Peyer's patch (tissue), 4 donors: ENCODE measurements at places on chromosomes 16 and 17.

DNA sequence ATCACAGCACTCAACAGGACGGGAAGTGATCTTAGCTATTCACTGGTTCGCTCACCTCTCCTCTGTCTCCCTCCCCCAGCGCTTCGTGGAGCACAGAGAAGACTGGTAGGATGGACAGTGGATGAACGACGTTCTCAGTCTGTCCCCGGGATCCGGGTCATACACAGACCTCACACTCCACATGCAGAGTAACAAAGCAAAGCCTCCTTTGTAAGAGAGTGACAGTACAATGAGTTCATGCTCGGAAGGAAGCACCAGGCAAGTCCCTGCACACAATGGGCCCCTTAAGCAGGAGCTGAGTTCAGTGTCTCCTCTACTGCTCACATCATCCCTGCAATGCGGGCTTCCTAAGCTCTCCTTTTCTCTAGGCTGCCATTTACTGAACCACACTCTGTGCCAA is 356.9 kb downstream of the C16orf95 start:
- no peak for DNase-seq

DNA sequence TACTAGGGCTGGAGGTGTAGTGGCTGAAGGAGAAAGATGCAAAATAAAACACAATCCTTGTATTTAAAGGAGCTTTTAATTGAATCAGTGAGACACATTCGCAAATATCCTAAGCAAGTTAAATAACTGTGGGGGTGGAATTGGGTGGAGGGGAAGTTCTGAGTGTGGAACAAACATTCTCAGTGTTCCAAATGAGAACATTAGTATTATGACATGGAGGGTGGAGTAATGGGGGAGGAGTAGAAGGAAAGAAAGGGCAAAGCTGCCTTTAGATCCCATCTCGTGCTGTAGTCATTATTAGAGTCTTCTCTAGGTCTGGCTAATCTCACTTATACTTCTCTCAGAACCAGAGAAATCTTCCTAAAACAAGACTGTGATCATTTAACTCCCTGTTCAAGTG is 169.7 kb downstream of the ANKFN1 start:
- DNase-seq, result no peak

DNA sequence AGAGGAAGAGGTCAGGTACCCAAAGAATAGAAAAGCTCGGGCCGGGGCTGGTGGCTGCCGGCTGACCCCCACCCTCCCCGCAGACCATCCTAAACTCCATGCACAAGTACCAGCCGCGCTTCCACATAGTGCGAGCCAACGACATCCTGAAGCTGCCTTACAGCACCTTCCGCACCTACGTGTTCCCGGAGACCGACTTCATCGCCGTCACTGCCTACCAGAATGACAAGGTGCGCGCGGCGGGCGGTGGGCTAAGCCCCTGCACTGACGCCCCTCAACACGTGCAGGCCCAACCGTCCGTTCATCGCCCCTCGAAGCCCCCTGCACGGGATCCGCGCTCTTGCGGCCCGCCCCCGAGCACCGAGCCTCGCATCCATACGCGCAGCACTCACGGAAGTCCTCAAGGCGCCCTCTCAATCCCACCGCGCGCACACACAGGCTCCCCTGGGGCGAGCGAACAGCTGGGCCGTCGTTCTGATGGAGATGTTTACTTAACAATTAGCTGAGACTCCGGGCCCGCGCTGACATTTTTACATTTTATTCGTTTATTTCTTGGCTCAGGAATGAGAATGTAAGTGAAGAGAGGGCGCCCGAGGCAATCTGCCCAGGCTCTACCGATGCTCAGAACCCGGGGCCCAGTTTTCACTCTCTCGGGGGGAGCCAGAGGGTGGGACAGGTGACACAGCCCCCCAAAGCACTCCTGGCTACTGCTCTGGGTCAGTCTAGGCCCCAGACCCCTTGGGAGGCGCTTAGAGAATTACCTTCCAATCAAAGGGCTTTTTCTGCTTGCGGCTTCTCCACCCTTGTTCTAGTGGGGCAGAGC is 3.5 kb downstream of the TBX2 start:
- DNase-seq, result no peak

GRCh38 chr16:77211880-77212740 is 12.9 kb downstream of the SYCE1L start:
- peak; percentile 78 for DNase-seq

DNA sequence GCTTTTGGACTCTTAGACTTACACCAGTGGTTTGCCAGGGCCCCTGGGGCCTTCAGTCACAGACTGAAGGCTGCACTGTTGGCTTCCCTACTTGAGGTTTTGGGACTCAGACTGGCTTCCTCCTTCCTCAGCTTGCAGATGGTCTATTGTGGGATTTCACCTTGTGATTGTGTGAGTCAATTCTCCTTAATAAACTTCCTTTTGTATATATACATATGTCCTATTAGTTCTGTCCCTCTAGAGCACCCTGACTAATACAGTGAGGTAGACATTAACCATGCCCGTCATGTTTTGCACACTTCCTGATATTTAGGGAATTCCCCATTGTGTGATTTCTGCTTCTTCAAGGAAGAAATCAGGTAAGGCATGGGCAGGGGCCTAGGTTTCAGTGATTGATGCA is 147.8 kb upstream of the CA10 start:
- DNase-seq, result no peak

DNA sequence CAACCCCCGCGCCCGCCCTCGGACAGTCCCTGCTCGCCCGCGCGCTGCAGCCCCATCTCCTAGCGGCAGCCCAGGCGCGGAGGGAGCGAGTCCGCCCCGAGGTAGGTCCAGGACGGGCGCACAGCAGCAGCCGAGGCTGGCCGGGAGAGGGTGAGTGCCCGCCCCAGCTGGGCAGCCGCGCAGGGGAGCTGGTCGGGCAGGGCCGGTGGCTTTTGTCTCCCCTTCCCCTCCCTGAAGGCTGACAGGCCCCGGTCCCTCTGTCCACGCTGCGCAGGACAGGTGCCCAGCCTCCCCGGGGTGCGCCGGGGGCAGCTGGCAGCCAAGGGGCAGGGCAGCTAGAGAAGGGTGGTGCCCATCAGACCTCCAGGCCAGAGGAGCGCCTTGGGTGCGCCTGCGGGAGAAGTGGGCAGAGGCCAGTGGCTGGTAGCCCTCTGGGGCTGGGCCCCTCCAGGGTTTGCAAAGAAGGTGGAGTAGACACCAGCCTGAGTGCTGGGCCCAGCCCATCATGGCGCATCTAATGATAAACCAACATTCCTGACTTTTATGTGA is 278 bp downstream of the ITGB4 start:
- no peak for DNase-seq

DNA sequence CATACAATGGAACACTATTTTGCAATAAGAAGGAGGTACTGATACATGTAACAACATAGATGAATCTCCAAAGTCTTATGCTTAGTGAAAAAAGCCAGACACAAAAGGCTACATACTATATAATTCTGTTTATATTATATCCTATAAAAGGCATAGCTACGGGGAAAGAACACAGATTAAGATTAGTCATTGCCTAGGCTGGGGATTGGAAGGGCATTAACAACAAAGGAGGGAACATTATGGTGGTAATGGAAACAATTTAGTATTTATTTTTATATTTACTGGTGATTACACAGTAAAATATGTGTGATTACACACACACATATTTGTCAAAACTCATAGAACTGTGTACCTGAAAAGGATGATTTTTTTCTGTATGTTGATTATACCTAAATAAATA is 278.1 kb downstream of the ZFHX3 start:
- no peak for DNase-seq

DNA sequence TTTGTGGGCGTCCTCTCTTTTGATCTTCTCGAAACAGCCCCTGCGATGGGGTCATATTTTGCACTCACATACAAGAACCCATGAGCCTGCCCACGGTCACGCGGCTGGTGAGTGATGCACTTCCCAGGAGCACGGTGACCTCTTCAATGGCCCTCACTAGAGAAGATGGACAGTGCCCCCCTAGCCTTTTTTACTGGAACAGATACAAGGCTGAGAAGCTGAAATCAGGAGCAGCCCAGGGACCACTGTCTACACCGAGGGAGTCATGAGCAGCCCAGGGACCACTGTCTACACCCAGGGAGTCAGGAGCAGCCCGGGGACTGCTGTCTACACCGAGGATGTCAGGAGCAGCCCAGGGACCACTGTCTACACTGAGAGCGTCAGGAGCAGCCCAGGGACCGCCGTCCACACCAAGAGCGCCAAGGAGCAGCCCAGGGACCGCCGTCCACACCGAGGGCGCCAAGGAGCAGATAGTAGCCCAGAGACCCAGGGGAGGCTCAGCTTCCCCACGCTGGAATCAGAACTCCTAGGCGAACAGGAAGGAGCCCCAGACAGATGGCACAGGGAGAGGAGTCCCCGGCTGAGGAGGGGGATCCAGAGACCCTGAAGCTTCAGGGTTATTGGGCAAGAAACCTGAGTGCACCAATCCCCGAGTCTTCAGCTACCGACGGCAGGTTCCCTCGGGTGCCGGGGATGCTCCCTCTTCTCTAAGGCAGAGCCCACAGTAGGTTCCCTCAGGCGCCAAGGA is 23.7 kb downstream of the ACSF3 start:
- DNase-seq, result peak; percentile 42
